ENCODE measurements at places on chromosomes 16 and 17.

GRCh38 chr16:4505356-4506147 lies 29.4 kb downstream of the HMOX2 start:
- peak; percentile 38 for DNase-seq

GRCh38 chr16:81588326-81589081 lies 143.9 kb downstream of the CMIP start:
- DNase-seq: no peak

DNA sequence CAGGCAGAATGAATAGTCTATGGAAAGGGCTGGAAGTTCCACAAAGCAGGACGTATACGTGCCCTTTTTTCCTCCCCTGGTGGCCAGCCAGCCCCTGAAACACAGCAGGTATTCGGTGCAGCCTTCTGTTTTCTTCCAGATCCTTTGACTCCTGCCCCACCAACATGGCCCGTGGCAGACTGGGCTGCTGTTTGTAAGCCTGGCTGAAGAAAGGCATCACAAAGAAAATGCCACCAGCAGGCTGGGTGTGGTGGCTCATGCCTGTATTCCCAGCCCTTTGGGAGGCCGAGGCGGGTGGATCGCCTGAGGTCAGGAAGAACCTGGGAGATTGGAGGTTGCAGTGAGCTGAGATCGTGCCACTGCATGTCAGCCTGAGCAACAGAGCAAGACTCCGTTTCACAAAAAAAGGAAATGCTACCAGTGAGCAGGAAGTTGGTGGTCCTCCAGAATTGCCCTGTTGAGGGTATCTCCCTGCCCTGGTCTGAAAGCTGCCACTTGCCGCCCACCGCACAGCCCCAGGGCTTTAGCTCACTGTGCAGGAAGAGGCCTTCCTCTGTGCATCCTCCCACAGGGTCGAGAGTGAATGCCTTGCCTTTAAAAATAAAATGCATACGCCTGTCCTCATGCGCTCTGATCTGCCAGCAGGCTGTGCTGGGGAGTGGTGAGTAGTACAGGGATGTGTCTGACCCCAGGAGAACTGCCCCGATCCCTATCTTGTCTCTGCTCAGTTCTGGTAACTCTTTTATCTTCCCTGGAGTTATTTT lies 587.7 kb downstream of the MAF start:
- DNase-seq: no peak

- no peak for DNase-seq
These were observed 109.1 kb downstream of the C16orf78 start for GRCh38 chr16:49482690-49483089.

DNA sequence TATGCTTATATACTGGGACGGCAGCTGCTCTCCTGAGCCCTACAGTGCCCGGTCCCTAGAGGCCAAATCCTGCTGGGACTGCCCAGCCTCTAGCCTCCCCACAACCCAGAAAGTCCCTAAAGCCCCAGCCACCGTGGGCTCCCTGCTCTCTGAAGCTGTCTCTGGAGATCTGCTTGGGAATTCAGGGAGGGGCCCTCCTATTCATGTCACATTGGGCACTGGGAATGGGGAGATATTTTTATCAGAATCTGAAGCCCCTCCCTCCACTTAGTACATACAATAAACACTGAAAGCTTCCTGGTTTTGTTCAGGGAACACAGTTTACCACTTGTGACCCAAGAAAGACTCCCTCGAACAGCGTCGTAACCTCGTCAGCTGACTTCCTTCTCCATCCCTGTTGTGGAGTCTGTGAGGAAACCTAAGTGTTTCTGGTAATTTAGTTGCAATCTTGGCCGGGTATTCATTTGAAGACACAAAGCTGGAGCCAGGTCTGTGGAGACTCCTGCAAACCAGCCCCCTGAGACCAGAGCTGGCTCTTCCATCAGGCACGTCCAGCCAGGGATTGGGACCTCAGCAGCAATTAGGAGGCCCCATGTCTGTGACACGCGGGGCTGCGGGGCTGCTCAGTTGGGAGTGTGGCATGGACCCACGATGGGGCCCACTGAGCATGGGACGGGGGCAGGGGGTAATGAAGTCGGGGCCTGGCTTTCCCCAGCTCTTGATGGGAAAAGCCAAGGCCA lies 38.5 kb downstream of the PGS1 start:
- DNase-seq: no peak

DNA sequence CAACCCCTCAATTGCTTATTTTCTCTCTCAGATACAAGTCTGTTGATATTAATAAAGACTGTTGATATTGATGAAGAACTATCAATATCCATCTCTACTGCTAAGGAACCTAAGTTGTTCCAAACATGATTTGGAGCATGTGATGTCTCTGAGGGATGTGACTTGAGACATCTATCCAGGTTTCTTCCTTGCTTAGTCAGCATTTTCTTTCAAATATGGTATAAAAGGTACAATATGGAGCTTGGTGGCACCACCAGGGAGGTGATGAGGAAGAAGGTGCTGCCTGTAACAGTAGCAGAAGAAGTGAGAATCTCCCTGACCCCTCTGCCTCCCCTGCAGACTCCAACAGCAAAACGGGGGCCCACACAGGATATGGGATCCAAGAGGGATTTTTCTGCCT lies 329.0 kb downstream of the MAF start:
- DNase-seq: no peak

DNA sequence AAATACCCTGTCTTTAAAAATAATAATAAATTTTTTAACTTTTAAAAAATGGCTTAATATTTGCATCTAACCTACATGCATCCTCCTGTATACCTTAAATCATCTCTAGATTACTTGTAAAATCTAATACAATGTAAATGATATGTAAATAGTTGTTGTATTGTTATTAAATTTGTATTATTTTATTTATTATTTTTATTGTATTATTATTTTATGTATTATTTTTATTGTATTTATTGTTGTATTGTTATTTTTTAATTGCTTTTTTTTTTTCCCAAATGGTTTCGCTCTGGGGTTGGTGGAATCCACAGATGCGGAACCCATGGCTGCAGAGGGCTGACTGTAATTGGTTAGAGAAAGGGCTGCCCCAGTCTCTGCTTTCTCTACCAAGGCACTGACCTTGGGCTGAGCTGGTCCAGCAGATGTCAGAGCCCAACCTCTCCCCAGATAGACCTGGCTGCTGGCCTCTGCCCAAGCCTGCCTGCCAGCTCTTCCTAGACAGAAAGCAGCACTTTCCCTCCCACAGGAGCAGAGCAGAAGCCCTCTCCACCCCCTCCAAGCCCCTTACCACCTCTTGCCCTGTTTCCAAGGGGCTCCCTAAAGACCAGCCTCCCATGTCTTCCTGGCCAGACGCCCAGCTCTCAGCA lies 183.8 kb downstream of the GSG1L start:
- no peak for DNase-seq

- no peak for DNase-seq
These were observed 17.4 kb downstream of the IRF8 start for GRCh38 chr16:85916141-85916890.

All from stimulated activated CD4-positive, alpha-beta T cell treated with anti-CD3 and anti-CD28 coated beads, Interleukin-4, amount 100 ng/mL, for 48 hours (primary cell).